ENCODE measurements at places on chromosomes 3 and 15.

- DNase-seq = peak; percentile 97
Observed at GRCh38 chr3:72270072-72270681, 485.2 kb upstream of the PROK2 start.

DNA sequence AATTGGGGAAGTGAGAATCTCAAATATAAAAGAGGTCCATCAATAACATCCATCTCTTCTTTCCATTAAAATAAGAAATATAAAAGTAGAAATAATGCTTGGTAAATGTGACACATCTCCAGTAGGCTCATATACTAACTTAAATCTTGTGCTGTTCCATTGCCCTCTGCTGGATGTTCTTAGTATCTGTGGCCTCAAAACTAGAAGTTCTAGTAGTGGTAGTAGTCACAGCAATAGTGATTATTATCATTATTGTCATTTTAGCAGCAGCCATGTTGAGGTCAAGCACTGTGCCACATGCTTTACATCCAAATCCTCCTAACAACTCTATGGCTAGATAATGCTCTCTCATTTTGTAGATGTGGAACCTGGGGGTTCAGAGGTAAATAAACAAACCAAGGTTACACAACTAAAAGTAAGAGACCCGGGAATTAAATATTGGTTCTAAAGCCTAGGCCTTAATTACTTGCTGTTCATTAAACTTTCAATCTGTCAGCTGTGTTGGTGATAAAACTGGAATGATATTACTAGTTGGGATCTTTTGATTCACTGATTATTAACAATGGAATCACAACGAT lies 20.2 kb upstream of the BTLA start:
- DNase-seq = peak; percentile 79

DNA sequence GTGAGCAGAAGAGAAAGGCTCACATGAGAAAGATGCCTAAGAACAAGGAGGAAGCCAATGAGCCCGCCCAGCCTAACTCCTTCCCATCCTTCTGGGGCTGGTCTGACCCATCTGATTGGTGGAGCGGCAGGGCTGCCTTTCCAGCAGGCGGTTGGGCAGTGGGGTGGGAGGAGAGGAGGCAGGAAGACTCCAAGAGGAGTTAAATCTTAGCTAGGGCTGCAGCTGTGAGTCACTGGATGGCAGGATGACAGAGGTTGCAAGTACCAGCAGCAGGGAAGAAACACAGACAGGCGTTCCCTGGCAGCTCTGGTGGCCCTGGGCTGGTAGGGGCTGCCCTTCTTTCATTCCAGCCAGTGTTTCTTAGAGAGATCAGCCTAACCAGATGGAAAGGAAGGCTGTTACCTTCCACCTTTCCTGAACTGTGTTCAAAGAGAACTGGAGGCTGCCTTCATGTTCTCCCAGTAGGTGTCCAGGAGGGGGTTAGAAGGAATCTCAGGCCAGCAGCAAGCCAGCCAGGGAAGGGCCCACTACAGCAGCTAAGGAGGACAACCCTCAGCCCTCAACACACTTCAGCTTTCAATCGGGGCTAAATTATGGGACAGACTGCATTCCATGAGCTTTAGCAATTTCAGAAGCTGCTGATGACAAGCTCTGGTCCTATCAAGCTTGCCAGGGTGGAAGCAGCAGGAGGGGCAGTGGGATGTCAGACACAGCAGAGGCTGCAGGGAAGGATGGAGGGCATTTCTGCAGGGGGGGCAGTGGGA lies 50.3 kb downstream of the CHSY1 start:
- DNase-seq = peak; percentile 98

GRCh38 chr15:62447742-62448141 lies 282.7 kb upstream of the C2CD4B start:
- no peak for DNase-seq

DNA sequence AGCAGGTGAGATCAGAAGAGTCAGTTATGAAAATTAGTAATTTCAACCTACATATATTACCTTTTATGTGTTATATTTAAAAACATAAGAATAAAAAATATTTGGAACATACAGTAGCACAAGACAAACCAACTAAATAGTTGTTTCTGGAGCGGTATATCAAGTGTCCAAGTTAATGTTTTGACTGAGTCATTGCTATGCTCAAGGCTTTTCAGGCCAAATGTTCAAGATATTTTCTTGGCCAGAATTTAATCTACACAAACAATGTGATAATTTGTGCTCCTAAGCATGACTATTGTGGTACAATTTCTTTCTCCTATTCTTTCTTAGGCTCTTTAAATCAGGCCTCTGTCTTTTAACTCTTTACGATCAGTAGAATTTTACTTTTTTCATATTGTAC lies 412.4 kb downstream of the RAP2B start:
- DNase-seq = no peak

- peak; percentile 88 for DNase-seq
Observed at GRCh38 chr15:98800437-98801233, 152.3 kb downstream of the IGF1R start.
